ENCODE measurements at places on chromosomes 1 and 21.

DNA sequence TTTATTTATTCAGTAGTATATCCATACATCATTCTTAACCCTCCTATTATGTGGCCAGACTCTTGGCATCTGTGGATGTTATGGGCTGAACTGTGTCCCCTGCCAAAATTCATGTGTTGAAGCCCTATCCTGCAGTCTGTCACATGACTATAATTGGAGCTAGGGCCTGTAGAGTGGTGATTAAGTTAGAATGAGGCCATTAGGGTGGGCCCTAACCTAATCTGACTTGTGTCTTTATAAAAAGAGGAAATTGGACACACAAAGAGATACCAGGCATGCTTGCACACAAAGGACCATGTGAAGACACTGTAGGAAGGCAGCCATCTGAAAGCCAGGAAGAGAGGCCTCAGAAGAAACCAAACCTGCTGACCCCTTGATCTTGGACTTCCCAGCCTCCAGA lies 6.6 kb downstream of the ZMYND12 start:
- no peak for DNase-seq

DNA sequence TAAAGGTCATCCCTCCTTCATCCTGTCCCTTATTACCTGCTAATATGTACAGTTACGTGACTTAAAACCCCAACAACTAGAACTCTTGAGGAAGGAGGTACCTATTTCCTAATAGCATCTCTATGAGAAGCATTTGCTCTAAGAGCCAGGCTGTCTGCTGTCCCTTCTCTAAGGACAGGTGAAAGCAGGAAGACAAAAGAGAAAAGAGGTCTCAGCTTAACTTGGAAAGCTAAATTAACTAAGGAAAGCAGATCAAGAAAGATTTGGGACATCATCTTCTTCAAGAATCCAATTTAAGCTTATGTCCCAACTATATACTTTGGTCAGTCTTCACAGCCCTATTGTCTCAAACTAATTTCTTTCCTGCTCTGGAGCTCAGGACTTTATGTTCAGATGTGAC lies 2.9 kb downstream of the EGLN1 start:
- no peak for DNase-seq

- no peak for DNase-seq
Observed at GRCh38 chr1:201450721-201451291, 18.2 kb downstream of the PHLDA3 start.

DNA sequence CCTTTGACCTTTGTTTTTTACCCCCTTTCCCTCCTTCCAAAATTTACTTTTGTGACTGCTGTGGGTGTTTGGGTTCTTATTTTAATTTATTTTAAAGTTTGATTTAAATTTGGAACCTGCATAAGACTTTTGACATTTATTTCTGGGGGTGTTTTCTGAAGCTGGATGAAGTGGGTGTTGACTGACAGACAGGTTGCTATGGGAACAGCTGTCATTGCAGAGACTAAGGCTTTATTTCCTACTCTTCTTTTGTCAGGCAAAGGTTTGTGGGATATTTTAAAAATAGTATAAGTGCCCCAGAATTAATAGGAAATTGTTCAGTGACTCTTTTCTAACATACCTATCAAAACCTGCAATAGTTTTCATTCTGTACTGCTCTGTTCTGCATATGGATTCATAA lies 290.8 kb upstream of the ESRRG start:
- no peak for DNase-seq

DNA sequence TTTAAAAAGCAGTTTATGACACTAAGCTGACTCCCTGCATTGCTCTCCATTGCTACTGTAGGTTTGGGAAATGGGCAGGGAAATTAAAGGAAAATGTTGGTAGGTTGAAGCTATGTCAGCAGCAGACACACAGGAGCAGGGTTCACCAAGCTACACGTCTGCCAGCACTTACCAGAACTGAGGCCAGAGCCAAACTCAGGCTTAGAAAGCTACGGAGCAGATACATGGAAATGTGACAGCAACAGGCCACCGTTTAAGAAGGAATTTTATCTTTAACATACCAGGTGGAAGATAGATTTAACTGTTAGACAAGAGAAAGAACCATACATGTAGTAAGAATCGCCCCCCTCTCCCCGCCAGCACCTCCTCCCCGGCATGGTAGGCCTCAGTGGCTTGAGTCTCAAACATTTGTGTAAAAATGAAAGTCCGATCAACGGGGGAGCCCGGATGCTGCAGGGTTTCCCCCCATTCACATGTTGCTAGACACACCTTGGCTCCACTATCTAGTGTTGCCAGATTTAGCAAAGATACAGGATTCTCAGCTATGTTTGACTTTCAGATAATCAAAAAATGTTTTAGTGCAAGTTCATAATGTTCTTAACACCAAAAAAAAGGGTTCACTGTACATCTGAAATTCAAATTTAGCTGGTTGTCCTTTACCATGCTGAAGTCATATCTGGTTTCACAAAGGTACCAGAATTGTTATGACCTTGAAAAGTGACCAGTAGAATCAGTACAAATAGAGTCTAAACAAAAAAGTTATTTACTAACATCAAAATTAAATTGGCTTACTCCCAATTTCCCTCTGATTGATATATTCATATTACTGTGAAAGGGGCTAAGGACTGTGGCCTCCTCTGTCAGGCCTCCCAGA lies 6.7 kb downstream of the OR2T11 start:
- DNase-seq: no peak

- no peak for DNase-seq
Observed at GRCh38 chr1:35622510-35623178, 18.7 kb downstream of the PSMB2 start.
